ENCODE measurements at places on chromosomes 16 and 17. TPM values are rescaled to one million over a fixed set of nuclear protein-coding genes. Genes with fewer than 3 reads are reported as not detected.

The CDRT15 gene
- polyA plus RNA-seq = 1.2 TPM

The TBC1D3K gene
- 1.1 TPM for polyA plus RNA-seq

- no peak for DNase-seq
Measured at GRCh38 chr16:53908731-53909130, 204.8 kb downstream of the FTO start.

DNA sequence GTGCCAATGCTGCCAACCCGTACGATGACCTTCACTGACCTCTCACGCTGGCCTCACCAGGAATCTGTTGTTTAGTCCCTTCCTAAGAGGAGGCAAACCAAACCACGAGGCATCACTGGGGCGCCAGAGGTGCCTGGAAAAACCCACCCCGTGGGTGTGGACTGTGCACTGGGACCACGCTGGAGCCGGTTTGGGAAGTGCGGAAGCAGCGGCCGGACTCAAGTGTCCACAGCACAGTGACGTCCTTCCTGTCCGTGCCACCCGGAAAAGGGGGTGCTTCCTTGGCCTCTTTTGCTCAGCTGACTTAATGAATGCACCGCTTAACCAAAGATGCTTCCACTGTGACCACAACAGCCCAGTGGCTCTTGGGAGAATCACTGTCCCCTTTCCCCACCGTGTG is 9.0 kb upstream of the KIF19 start:
- no peak for DNase-seq

GRCh38 chr16:63577891-63578290 is 1541.7 kb upstream of the CDH8 start:
- no peak for DNase-seq

The CCDC43 gene
- polyA plus RNA-seq = 41.2 TPM

- peak; percentile 41 for DNase-seq
Measured at GRCh38 chr16:10817963-10818941, at the start of gene TVP23A. Gene TVP23A (minus strand): TSS chr16:10818794. CDS start chr16:10818493, 301 bp downstream.

The REXO5 gene
- polyA plus RNA-seq = 7.9 TPM

The CACNB1 gene
- polyA plus RNA-seq = 12.2 TPM

The SRCIN1 gene
- polyA plus RNA-seq = 3.7 TPM

GRCh38 chr17:38549285-38549684 is 56.5 kb downstream of the SRCIN1 start:
- DNase-seq = no peak

DNA sequence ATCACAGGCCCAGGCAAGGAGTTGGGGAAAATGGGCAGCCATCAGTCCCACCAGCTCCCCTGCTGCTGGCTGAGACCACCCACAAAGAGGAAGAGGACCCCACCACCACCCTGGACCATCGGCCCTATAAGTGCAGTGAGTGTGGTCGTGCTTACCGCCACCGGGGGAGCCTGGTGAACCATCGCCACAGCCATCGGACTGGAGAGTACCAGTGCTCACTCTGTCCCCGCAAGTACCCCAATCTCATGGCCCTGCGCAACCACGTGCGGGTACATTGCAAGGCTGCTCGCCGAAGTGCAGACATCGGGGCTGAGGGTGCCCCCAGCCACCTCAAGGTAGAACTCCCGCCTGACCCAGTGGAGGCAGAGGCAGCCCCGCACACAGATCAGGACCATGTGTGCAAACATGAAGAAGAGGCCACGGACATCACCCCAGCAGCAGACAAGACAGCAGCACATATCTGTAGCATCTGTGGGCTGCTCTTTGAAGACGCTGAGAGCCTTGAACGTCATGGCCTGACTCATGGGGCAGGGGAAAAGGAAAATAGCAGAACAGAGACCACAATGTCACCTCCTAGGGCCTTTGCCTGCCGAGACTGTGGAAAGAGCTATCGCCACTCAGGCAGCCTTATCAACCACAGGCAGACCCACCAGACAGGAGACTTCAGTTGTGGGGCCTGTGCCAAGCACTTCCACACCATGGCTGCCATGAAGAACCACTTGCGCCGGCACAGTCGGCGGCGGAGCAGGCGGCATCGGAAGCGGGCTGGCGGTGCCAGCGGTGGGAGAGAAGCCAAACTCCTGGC is 3.6 kb downstream of the ZNF646 start:
- no peak for DNase-seq

The RFFL gene
- polyA plus RNA-seq = 25.9 TPM

- DNase-seq = no peak
Measured at GRCh38 chr16:22291860-22292318, 5.3 kb upstream of the POLR3E start.

GRCh38 chr16:78813661-78814311 is 714.3 kb downstream of the WWOX start:
- DNase-seq = no peak

- DNase-seq = no peak
Measured at GRCh38 chr17:82497483-82498405, 21.8 kb upstream of the FOXK2 start.

The SRR gene
- 24.0 TPM for polyA plus RNA-seq

- DNase-seq = no peak
Measured at GRCh38 chr17:36496018-36496789, 9.7 kb downstream of the ZNHIT3 start.

DNA sequence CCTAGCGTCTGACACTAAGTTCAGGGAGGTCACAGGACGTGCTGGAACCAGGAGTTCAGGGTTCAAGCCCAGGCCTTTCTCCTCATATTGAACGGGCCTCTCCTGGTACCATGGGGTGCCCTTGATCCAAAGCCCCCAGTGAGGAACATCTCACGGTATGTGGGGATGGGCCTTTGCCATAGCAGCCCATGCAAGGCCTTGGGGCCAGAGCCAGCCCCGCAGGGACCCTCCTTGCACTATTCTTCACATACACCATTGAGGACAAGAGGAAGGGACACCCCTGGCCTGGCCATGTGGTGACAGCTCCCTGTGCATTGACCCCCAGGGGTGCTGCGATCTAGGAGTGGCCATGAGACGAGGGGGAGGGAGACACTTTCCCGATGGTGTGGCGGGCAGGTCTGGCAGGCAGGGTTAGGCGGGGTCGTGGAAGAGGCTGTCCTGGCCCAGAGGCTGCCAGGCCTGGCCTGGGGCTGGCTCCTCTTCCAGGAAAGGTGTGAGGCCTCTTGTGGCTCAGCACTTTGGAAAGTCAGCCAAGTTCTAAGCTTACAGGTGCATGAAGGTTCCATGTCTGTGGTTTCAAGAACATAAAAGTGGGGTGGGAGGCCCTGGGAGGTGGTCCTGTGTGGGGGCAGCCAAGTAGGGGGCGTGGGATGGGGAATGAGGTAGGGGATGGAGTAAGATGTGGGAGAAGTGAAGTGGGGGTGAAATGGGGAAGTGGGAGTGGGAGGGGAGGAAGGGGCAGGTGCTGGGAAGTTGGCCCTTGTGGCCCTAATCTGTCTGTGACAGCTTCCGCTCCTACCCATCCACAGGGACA is 88.7 kb upstream of the CBX4 start:
- DNase-seq = no peak

The KRT12 gene
- 0.37 TPM for polyA plus RNA-seq

GRCh38 chr17:32659419-32659842 is 172.6 kb downstream of the CDK5R1 start:
- DNase-seq = peak; percentile 73

The FN3K gene
- 29.7 TPM for polyA plus RNA-seq

GRCh38 chr17:9594065-9594464 is 17.6 kb downstream of the CFAP52 start:
- no peak for DNase-seq

The CD68 gene
- polyA plus RNA-seq = 56.8 TPM

The TBX6 gene
- polyA plus RNA-seq = 1.1 TPM

GRCh38 chr17:44095388-44095646 is 24.8 kb downstream of the G6PC3 start:
- no peak for DNase-seq

The TRPV2 gene
- polyA plus RNA-seq = 2.9 TPM

GRCh38 chr16:68954911-68955635 is 111.7 kb downstream of the TANGO6 start:
- no peak for DNase-seq

The SULT1A2 gene
- 2.2 TPM for polyA plus RNA-seq

DNA sequence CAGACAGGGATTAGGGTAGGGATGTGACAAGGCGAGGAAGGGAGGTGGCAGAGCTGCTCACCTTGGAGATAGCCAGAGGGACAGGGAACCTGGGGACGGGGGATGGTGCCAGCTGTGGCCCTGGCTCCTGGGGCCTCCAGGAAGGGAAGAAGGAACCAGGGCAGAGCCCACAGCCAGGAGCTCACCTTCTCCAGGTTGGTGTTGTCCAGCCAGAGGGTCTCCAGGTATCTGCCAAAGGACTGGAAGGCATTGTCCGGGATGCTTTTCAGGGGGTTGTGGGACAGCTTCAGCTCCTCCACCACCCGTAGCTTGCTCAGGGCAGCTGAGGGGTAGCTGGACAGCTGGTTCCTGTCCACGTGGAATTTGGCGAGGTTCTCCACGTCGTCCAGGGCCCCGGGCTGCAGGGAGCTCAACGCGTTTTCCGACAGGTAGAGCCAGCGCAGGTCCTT is 801 bp downstream of the CHAD start:
- no peak for DNase-seq

DNA sequence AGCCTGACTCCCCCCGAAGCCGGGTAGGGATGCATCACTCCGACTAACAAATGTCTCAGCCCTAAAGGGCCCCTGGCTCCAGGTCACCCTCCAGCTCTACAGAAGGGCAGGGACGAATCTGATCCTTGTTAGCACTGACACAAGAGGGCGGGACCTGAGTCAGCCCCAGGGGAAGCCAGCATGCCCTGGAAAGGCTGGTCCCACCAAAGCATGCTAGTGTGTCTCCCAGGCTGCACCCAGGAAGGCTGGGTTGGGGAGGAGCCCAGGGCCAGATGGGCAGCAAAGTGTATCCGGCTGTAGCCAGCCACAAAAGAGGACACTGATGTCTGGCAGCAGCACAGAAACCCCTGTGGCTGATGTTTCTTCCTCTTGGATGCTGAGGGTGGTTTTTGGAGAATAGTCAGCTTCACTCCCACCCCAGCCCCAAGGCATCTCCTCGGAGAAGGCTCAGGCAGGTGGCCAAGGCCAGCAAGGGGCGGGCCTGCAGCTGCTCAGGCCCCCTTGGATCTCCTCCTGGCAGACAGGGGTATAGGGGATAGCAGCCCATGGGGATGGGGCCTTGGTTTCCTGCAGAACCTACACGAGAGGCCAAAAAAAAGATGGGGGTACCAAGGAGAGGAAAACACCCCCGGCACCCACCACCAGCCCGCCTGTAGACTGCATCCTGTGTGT is 11.0 kb downstream of the NATD1 start:
- DNase-seq = no peak

- DNase-seq = no peak
Measured at GRCh38 chr17:11786711-11787438, 188.6 kb downstream of the DNAH9 start.

GRCh38 chr16:72873044-72873443 is 174.9 kb downstream of the ZFHX3 start:
- DNase-seq = peak; percentile 53

- DNase-seq = no peak
Measured at GRCh38 chr16:67388191-67388590, 5.1 kb downstream of the TPPP3 start.

All from left kidney (tissue), 8 donors.